ENCODE measurements at places on chromosomes 2 and 18.

DNA sequence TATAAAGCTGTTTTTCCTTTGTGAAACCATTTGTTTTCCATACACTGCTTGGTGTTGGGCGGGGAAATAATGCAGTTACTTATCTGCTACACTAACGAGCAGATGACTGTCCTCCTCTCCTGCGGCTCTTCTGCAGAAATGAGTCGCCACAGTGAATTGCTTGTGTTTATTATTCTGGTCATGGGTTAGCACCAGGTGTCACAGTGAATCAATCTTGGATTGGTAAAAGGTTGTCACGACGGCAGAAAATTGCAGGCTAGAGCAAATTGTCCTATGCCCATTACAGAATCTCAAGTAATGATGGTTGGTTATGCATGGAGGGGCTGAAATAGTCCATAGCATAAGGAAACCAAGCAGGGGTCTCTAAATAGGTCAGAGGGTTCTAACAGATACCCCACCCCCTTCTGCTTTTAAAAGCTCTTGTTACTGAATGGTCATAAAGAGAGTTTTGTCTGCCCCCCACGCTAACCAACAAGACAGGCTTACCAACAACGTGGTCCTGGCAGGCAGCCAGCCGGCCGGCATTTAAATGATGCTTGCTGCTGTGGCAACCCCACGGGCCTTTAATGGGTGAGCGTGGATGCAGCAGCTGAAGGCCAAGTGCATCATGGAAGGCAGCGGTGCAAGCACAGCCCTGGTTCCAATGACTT is 29.5 kb downstream of the RAB31 start:
- peak; percentile 48 for DNase-seq

GRCh38 chr2:214649440-214650205 is 159.9 kb downstream of the BARD1 start:
- DNase-seq: no peak

DNA sequence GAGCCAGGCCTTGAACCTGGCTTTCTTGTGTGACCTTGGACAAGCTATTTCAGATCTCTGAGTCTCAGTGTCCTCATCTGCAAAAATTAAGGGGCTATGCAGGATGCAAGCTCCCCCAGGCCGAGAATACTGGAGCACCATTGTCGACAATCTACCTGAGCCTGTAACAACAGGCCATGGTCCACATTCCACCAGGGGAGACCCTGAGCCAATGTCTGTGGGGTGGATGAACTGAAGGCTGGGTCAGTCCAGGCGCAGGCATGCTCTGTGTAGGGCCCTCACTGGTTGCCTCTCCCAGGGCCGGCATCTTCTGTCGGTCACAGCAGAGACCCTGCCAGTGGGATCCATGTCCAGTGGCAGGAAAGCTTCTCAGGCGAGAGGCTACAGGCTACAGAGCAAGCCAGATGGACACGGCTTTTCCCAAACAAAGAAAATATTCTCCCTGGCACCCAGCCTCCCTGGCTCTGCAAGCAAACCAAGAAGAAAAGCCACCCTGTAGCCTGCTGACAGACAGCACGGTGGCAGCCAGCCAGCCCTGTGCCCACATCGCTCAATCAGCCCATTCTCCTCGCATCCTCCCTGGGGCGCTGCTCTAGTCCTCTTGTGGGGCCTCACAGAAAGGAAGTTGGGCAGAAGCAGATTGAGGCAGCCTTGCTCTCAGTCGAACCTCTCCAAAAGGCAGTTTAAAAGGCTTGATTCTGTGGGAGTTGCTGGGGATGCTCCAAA is 48.7 kb upstream of the FZD7 start:
- peak; percentile 86 for DNase-seq

GRCh38 chr2:45928946-45929345 is 277.5 kb downstream of the PRKCE start:
- no peak for DNase-seq

DNA sequence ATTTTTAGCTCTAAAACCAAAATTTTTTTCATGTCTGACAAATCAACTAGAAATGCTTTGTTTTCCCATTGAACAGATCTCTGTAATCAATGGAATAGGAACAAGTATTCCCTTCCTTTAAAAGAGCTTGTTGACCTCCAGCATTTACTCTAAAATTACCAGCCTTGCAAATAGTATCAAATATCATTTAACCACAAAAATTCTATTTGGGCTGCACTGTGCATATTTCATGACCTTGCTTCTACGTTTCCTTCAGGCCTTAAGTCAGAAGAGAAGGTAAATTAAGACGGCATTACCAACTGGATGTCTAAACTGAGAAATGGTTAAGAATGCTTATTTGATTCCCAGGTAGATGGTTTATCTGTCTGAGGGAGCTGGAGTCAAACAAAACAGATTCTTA is 33.3 kb upstream of the NRXN1 start:
- no peak for DNase-seq

DNA sequence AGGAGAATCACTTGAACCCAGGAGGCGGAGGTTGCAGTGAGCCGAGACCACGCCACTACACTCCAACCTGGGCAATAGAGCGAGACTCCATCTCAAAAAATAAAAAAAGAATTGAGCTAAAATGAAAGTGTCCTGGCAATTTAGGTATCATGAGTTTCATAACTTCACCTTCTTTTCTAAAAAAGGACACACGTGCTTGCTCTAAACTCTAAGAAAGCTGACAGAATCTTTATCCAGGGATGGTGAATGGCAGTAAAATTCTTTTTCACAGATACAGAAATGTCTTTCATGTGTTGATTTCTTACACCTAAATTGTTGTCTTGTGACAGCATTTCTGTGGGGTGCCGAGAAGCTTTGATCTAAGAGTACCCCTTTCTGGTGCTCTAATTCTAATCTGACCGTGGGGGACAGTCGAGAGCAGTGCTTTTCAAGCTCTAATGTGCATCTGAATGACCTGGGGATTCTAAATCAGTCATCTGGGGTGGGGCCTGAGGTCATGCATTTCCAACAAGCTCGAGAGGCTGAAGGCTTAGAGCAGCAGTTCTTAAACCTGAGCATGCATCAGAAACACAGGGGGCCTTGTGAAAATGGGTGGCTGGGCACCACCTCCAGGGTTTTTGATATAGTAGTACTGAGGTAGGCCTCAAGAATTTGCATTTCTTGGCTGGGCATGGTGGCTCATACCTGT is 42.1 kb upstream of the REL start:
- DNase-seq: no peak

DNA sequence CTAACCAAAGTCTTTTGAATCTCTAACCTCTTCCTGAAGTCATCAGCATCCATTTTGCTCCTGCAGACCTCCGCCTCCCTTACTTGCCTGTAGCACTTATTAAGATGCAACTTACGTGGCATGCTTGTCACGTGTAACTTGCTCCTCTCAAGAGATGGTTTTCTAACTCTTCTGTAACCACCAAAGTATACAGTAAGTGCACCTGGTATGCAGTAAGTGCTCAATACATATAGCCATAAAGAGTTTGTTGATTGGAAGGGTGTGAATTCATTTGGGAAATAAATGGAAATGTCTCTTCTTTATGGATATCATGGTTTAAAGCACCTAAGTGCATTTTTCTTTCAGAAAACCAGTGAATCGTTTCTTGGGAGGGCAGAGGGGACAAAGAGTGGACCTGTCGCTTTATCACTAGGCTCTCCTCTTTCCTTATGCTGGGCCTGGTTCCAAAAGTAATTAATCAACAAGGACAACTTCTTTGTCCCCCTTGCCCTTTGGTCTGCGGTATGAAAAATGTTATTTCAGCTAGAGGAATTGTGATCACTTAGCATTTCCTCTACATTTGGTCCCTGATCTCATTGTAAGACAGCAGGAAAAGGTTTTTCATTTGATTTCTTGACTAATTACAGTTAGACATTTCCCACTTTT is 370.0 kb upstream of the SPRED2 start:
- DNase-seq: no peak

DNA sequence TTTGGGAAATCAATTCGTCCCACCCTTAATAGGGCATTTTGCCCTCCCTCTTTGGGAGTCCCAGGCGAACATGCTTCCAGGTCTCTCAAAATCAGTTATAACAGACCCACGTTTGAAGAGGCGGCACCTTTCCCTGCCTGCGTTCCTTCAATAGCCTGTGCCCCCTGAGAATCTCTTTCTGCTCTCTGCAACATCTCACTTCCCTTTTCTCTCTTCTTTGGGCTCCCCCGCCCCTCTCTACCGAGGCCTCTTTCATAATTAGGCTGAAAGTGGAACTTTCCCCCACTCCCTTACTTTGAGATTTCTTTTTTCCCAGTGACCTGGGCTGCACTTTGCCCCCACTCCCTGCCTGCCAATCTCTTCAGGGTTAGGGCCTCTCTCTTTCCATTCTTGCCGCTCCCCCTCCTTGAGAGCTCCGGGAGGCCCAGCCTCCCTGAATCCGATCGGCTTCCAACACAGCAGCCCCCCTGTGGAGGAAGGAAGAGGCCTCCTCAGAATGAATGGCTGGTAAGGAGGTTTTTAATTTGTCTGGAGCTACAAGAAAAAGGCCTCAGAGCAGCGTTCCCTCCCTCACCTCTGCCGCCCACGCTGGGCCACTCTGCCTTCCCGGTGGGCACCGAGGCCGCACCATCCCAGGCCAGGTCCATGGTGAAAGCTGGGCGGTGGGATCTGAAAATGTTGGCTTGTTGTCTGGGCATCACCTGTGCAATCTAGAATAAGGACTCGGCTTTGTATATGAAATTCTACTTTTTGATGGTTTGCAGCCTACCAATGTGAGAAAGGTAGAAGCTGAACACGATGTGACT is 162.6 kb upstream of the SIX3 start:
- no peak for DNase-seq

DNA sequence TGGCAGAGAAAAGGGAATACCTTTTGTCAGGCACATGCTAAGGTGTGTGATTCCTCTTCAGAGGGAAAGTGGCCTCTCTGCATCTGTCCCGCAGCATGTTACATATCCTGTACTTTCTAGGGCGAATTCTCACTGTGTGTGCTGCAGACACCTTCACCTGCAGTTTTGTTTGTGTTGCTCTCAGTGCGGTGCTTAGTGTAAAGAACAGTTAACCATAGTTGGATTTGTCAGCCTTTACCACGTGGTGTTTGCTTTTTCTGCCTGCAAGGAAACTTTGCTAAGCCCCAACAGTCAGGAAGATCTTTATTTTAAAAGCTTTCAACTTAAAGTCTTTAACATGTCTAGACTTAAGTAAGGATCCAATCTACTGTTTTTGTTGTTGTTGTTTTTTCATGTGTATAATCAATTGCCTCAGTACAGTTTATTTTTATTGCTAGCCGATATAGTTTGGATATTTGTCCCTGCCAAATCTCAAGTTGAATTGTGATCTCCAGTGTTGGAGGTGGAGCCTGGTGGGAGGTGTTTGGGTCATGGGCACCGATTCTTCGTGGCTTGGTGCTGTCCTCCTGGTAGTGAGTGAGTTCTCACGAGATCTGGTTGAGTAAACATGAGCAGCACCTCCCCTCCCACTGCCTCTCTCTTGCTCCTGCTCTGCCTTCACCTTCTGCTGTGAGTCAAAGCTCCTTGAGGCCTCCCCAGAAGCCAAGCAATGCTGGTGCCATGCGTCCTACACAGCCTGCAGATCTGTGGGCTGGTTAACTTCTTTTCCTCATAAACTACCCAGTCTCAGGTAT is 90.6 kb downstream of the SNTG2 start:
- DNase-seq: no peak

DNA sequence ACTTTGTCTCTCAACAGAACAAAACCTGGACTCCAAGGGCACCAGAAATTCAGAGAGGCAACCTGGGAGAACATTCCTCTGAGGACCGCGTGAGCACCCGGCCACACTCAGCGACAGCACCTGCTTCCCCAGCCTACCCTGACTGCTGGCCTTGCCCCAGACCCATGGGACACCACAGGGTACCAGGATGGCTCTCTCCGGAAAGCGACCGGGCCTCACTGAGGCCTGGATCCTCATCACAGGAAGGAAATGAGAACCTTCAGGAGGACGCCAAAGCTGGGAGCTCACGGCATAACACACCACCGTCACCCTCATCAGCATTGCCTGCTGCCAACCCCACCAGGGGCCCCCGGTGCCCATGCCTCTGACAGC is 38.9 kb downstream of the HS6ST1 start:
- DNase-seq: no peak

DNA sequence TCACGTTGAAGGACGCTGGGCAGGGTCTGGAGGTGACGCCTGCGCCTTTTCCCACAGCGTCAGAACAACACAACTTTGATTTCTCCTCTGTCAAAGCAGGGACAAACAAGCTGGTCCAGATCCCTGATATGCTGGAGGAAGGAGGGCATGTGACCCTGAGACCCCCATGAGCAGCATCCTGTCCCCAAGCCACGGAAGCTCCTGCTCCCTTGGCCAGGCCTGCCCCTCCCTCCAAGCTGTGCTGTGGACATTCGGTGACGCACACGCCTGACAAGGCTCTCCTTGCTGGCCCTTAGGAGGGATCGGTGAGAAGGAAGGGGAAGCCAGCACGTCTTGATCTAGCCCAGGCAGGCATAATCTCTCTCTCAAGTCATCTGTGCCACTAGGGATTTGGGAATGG is 11.3 kb downstream of the MLPH start:
- no peak for DNase-seq

DNA sequence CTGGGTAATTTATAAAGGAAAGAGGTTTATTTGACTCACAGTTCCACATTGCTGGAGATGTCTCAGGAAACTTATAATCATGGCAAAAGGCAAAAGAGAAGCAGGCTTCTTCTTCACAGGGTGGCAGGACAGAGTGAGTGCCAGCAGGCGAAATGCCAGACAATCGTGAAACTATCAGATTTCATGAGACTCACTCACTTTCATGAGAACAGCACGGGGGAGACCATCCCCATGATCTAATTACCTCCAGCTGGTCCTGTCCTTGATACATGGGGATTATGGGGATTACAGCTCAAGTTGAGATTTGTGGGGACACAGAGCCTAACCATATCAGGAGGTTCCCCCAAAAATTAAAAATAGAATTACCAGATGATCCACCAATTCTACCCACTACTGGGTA is 675.5 kb upstream of the SLC8A1 start:
- no peak for DNase-seq

DNA sequence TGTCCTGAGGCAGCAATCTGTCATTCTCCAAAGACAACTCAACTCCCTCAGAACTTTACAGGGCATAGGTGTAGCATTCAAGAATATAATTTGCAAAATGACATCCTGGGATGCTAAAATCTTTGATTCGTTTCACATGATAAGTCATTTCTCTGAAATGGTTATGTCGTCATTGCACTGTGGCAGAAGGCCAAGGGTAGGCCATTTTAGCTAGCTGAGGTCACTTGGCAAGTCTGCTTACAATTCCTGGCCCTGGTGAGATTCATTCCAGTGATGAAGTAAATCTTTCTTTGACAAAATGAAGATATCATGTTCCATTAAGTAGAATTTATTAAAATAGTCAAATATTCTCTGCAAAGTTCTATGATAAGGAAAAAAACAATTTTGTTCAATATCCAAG is 1410.3 kb upstream of the LRRTM1 start:
- DNase-seq: no peak

DNA sequence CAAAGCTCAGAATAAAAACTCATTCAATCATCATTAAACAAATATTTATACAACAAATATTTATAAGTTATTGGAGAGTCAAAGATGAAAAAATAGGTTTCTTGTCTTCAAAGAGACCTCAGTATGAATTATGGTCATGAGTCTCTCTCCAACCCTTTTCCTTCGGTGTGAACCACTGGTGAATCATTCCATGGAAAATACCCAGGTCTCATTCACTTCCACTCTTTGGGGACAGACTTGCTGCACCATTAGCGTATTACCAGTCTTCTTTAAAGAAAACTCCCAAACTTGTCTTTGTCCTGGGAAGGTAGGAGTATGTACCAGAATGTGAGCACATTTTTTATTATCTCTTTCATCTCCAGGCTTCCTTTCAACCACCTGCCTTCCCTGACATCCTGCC is 257.4 kb upstream of the RBMS1 start:
- no peak for DNase-seq

Measured in hypothalamus (tissue), 51 donors.